Activated T-helper 17 cell treated with anti-CD3 and anti-CD28 coated beads, Interleukin-2, amount 50 U/mL, for 72 hours (primary cell): ENCODE measurements at places on chromosomes 13 and 19. TPM values are rescaled to one million over a fixed set of nuclear protein-coding genes. Genes with fewer than 3 reads are reported as not detected.

Gene SYT5
- total RNA-seq = not detected

Gene SIGLEC8
- total RNA-seq = not detected

- ATAC-seq = no peak
Observed at GRCh38 chr13:34777089-34777913, 164.8 kb upstream of the NBEA start.

GRCh38 chr19:42233106-42233505 is 9.3 kb downstream of the GSK3A start:
- ATAC-seq = no peak

DNA sequence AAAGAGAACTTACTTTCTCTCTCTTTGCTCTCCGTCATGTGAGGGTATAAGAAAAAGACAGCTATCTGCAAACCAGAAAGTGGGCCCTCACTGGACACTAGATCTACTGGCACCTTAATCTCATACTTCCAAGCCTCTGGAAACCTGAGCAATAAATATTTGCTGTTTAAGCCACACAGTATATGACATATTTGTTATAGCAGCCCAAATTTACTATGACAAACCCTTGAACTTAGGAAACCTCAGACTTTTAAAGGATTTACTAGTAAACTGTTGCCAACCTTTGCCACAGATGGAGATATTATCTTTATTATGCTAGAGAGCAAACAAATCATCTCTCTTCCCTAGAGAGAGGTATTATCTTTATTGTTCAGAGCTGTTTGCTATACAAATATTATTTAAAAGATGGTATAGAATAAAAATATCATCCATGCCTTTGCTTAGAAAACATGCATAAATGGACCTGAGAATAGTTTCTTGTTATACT is 1446.1 kb downstream of the SLITRK1 start:
- ATAC-seq = no peak
